ENCODE measurements at places on chromosomes 5 and 9.

GRCh38 chr5:114450437-114450836 is 88.6 kb downstream of the KCNN2 start:
- no peak for DNase-seq

GRCh38 chr9:120929229-120929791 is 2.7 kb upstream of the TRAF1 start:
- no peak for DNase-seq

DNA sequence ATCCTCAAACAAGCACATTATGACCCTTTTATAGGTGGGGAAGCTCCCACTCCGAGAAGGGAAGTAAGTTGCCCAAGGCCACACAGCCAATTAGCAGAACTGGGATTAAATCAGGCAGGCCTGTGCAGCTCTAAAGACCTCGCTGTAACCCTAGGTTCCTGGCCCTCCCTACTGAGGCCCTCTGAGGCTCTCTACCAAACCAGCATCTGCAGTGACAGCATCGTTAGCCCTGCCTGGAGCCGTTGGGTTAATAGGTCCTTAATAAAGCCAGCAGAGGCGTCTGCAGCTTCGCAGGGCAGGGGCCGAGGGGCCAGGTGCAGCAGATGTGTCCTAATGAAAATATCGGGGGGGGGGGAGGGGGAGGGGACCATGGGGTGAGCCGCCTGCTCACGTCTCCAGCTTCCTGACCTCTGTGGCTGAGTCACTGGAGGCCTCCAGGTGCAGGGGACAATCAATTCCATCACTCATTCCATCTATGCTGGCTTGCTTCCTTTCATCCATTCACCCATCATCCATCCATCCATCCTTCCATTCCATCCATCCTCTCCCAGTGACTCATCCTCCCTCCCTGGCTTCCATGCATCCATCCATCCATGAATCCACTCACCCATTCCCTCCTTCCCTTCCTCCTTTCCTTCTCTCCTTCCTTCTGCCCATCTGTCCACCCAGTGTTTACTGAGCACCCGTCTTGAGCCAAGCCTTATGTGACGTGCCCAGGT is 203.9 kb downstream of the C9orf50 start:
- no peak for DNase-seq

DNA sequence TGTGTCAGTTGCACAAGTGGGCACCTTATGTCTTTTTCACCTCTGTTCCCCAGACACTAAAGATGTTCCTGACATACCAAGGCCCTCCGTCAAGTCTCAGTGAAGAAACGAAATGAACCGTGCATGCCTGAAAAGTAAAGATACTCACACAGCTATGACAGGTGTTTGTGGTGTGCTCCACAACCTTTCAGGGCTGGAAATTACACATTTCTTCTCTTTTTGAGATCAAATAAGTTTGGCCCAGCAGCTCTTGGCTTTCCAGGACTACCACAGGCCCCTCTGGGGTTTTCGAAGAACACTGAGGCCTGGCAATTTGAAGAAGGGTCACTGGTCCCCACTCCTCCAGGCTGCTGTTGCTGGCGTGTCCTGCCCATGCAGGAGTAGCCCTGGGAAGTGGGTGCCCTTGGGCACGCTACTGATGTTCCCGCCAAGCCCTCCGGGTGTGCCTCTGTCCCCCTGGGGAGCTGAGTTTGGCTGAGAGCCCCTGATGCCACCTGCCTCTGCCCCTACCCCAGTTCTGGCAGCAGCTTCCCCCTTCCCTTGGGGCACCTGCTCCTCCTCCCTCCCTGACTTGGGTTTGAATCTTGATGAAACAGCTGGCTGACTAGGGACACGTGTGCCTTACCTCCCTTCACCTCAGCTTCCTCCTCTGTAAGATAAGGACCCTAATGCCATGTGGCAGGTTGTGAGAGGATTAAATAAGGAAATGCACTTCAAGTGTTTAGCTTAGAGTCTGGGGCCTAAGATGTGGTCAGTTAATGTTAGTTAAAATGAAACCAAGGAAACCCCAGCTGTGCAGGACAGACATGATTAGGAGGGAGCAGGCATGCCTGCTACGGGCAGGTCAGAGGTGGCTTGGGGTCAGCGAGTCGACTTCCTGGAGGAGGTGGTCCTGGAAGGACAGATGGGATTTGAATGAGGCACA is 49.1 kb upstream of the GADD45G start:
- no peak for DNase-seq

- no peak for DNase-seq
Observed at GRCh38 chr9:36132086-36132485, 4.4 kb upstream of the GLIPR2 start.
